ENCODE measurements at places on chromosomes 1 and 21. TPM values are rescaled to one million over a fixed set of nuclear protein-coding genes. Genes with fewer than 3 reads are reported as not detected.
A peak's percentile ranks its signal among the peaks of the same experiment; 100 is the strongest.

- DNase-seq, result no peak
- no peaks in the 10 kb centered on the region for H3K27me3 ChIP-seq
- H3K36me3 ChIP-seq, result no peaks in the 10 kb centered on the region
- H3K4me3 ChIP-seq, result no peak overlapping the region
- no peaks in the 10 kb centered on the region for H3K4me1 ChIP-seq
- H3K27ac ChIP-seq, result no peak overlapping the region
Measured at GRCh38 chr21:27647921-27648320, 681.0 kb upstream of the ADAMTS5 start.

SPOCD1 gene
- 0.74 TPM for total RNA-seq

TTC39A gene
- 28.0 TPM for total RNA-seq

DNA sequence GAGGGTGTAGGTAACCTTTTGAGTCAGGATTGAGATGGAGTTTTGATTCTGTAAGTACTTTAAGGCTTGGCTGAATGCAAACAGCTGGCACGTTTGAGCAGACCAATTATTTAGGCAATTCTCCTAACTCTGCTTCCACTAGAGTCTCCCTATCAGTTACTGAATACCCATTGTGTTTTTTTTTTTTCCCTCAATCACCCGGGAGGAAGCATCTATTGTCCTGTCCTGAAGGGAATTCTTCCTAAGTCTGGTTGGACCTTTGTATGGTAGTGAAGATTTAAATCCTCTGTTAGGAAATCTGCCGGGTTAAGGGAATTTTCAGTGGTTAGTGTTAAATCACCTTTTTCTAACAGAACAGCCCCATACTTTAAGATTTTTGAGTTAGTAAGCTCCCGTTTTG is 571.2 kb upstream of the USP24 start:
- no peak for DNase-seq
- H3K36me3 ChIP-seq, result no peaks in the 10 kb centered on the region
- H3K4me3 ChIP-seq, result no peak overlapping the region
- H3K27me3 ChIP-seq, result no peaks in the 10 kb centered on the region
- no peak overlapping the region for H3K27ac ChIP-seq

DNA sequence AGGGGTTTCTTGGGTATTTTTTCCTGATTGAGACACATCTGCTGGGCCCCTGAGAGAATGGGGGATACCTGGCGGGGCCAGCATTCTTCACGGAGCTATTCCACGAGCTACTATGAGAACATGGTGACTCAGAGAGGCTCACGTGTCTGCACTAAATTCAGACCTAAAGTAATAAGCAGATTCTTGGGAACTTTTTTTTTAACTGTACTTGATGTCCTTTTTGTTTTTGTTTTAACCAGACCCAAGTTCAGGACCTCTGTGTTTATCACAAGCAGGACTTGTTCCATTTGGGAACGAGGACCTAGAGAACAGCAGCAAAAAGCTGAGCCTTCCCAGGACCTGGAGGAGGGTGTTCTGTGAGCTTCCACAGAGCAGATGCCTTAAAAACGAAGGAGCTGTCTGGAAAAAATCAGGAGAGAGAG is 44.0 kb downstream of the EVA1C start:
- H3K27me3 ChIP-seq, result peaks cover 3% of the 10 kb centered on the region
- no peaks in the 10 kb centered on the region for H3K4me1 ChIP-seq
- no peak overlapping the region for H3K27ac ChIP-seq
- DNase-seq, result no peak
- H3K4me3 ChIP-seq, result no peak overlapping the region

DNA sequence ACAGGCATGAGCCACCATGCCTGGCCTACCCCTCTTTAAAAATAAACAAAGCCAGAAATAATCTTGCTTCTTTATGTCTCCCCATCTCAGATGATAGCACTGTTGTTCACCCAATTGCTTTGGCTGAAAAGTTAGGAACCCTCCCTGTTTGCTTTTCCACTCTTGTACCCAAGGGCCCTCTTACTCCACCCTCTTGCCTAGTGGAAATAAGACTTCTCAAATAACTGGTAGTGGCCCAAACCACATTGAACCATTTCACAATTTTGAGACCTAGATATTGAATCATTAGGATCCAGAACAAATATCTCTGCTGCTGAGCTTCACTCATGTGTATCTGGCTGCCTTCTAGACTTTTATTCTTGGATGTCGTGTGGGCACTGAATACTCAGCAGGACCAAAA is 37.7 kb downstream of the RNF220 start:
- peaks cover 5% of the 10 kb centered on the region for H3K4me1 ChIP-seq
- no peaks in the 10 kb centered on the region for H3K36me3 ChIP-seq
- H3K27ac ChIP-seq, result no peak overlapping the region
- DNase-seq, result no peak
- H3K27me3 ChIP-seq, result peaks cover 3% of the 10 kb centered on the region
- no peak overlapping the region for H3K4me3 ChIP-seq

GRCh38 chr1:14522926-14523241 is 75.6 kb upstream of the KAZN start:
- DNase-seq, result no peak
- no peaks in the 10 kb centered on the region for H3K4me1 ChIP-seq
- no peak overlapping the region for H3K4me3 ChIP-seq
- H3K27me3 ChIP-seq, result no peaks in the 10 kb centered on the region
- H3K27ac ChIP-seq, result no peak overlapping the region
- no peaks in the 10 kb centered on the region for H3K36me3 ChIP-seq

DNA sequence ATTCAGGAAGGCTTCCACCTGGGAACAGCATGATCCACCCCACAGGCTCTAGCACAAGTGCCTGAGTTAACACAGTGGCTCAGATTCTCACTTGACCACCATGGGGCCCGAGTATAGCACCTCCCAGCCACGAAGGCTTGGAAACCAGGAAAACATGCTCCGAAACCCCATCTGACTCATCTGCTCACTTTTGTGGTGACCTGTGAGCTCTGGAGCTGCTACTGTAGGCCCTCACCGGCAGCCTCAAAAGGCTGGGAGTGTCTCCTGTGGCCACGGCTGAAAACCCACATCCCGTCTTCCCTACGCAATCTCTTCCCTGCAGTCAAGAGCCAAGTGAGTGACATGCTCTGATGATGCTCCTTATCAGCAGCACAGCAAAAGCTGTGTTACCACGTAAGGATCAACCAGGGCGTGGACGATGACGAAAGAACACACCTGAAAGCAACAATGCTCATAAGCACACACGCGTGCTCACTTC is 81.4 kb downstream of the TGFBR3 start:
- no peak for DNase-seq
- H3K27me3 ChIP-seq, result peaks cover 2% of the 10 kb centered on the region
- peaks cover 5% of the 10 kb centered on the region for H3K36me3 ChIP-seq
- H3K27ac ChIP-seq, result no peak overlapping the region

SEMA6C gene
- total RNA-seq, result 119 TPM

- H3K4me1 ChIP-seq, result no peaks in the 10 kb centered on the region
- H3K27ac ChIP-seq, result no peak overlapping the region
- no peak overlapping the region for H3K4me3 ChIP-seq
- no peaks in the 10 kb centered on the region for H3K36me3 ChIP-seq
Measured at GRCh38 chr1:88394958-88395357, 289.1 kb upstream of the PKN2 start.

- H3K4me3 ChIP-seq, result no peak overlapping the region
- no peaks in the 10 kb centered on the region for H3K27me3 ChIP-seq
- H3K36me3 ChIP-seq, result no peaks in the 10 kb centered on the region
- no peak for DNase-seq
- H3K4me1 ChIP-seq, result no peaks in the 10 kb centered on the region
Measured at GRCh38 chr1:234199476-234200127, 173.7 kb upstream of the COA6 start.

GRCh38 chr1:79262745-79263258 is 256.3 kb upstream of the ADGRL4 start:
- DNase-seq, result no peak
- peaks cover 1% of the 10 kb centered on the region for H3K27me3 ChIP-seq
- H3K4me1 ChIP-seq, result peaks cover 5% of the 10 kb centered on the region
- H3K36me3 ChIP-seq, result no peaks in the 10 kb centered on the region

KISS1 gene
- total RNA-seq, result not detected

- H3K4me3 ChIP-seq, result no peak overlapping the region
- peaks cover 5% of the 10 kb centered on the region for H3K36me3 ChIP-seq
- peaks cover 4% of the 10 kb centered on the region for H3K27me3 ChIP-seq
- no peaks in the 10 kb centered on the region for H3K4me1 ChIP-seq
- DNase-seq, result no peak
- no peak overlapping the region for H3K27ac ChIP-seq
Measured at GRCh38 chr1:3327389-3327702, 127.1 kb upstream of the ARHGEF16 start.

DNA sequence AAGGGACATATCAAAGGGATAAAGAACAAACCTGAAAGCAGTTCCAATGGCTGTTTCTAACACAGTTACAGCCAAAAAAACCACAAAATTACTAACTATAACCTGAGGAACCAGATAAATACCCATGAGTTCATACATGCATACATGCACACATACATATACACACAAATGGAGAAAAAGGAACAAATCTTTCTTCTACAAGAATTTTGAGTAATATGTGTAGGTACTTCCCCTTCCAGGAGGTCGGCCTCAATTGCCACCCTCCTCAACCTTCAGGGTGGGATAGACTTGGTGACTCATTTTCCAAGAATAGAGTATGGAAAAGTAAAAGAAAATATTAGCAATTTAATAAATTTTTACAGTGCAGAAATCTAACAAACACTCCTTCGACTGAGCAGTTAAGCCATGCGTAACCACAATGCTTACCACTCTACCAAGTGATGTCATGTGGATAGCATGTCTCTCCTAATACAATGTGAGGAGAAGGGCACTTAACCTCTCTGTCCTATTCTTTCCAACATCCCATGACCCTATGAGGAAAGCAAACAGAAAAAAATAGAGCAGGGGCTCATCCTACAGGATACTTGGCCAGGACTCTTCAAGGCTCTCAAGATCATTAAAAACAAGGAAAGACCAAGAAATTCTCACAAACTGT is 243.0 kb upstream of the RUNX1 start:
- peaks cover 12% of the 10 kb centered on the region for H3K36me3 ChIP-seq
- no peaks in the 10 kb centered on the region for H3K4me1 ChIP-seq
- DNase-seq, result no peak
- H3K27me3 ChIP-seq, result no peaks in the 10 kb centered on the region

DNA sequence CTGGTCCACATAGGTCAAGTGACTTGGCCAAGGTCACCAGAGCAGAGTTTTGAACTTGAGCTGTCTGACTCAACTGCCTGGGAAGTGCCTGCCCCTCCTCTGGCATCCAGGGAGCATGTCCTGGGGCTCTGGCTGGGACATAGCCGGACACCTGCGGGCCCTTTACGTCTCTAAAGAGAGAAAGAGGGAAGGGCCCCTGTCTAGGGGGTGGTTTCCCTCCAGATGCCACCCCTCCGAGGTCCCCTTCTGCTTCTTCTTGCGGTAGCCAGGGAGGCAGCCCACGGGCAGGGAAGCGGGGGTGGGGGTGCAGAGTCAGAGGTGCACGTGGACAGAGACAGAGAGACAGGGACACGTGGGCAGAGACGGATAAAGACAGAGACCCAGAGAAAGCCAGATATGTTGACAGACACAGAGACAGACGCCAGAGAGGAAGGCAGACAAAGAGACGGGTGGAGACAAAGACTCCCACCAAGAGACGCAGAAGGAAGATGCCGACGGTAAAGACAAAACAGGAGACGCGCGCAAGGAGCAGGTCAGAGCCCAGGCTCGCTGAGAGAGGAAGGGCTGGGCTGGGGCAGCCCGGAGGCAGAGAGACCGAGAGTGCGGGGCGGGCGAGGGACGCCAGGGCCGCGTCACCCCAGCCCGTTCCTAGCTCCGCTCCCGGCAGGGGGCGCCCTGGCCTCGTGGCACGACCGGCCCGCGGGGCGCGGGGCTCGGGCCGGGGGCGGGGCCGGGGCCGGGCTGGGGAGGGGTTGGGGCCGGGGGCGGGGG is 458 bp upstream of the ALPL start:
- peak overlapping the region; percentile 71 for H3K27ac ChIP-seq
- H3K36me3 ChIP-seq, result no peaks in the 10 kb centered on the region
- peak overlapping the region; percentile 91 for H3K4me3 ChIP-seq
- peak; percentile 89 for DNase-seq
- peaks cover 5% of the 10 kb centered on the region for H3K4me1 ChIP-seq
- peaks cover 8% of the 10 kb centered on the region for H3K27me3 ChIP-seq

DNA sequence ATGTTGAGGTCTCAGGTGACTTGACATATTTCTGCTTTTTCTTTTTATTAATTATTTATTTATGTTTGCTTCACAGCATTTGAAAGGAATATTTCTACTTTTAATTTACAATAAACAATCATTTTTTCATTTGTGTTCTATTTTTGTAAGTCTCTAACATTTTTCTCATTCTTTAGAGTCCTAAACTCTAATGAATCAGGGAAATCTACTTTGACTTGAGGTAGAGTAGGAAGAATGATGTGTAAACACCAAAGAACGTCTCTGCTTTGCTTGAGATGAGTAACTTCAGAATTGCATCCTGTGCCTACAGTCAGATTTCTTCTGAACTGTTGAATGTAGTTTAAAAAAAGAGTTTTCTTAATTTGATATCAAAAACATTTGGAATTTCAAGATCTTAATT is 65.2 kb downstream of the CNST start:
- DNase-seq, result no peak
- no peaks in the 10 kb centered on the region for H3K27me3 ChIP-seq
- no peak overlapping the region for H3K27ac ChIP-seq
- peaks cover 20% of the 10 kb centered on the region for H3K36me3 ChIP-seq
- H3K4me1 ChIP-seq, result no peaks in the 10 kb centered on the region

SV2A gene
- total RNA-seq, result 34.9 TPM

GRCh38 chr1:10292188-10292587 is 81.8 kb downstream of the KIF1B start:
- H3K27ac ChIP-seq, result no peak overlapping the region
- no peaks in the 10 kb centered on the region for H3K36me3 ChIP-seq
- H3K4me1 ChIP-seq, result peaks cover 5% of the 10 kb centered on the region
- peaks cover 6% of the 10 kb centered on the region for H3K27me3 ChIP-seq
- no peak overlapping the region for H3K4me3 ChIP-seq

CD160 gene
- not detected for total RNA-seq

FAM151A gene
- not detected for total RNA-seq

- no peak for DNase-seq
- no peaks in the 10 kb centered on the region for H3K27me3 ChIP-seq
- H3K4me1 ChIP-seq, result peaks cover 6% of the 10 kb centered on the region
- H3K4me3 ChIP-seq, result no peak overlapping the region
- H3K36me3 ChIP-seq, result no peaks in the 10 kb centered on the region
Measured at GRCh38 chr1:2432441-2432844, 20.1 kb upstream of the PEX10 start.

DNA sequence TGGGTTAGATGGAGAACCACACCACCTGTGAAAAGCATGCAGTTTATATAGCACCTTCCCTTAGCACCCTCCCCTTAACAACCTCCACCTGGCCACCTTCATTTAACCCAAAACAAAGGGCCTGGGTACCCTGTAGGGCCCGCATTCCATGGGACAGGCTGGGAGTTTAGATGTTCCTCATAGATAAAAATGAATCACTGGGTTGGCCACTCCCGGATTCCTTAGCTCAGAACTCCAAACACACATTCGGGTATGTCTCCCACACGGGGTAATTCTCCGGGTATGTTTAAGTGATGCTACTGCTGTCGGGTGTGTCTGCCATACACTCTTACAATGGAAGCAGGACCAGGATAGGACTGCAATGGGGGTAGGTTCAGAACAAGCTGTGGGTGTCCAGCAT is 43.9 kb upstream of the FOXO6 start:
- H3K27ac ChIP-seq, result no peak overlapping the region
- no peak overlapping the region for H3K4me3 ChIP-seq
- peaks cover 33% of the 10 kb centered on the region for H3K4me1 ChIP-seq
- peaks cover 6% of the 10 kb centered on the region for H3K27me3 ChIP-seq
